ENCODE measurements at places on chromosomes 5 and 9.
A peak's percentile ranks its signal among the peaks of the same experiment; 100 is the strongest.

DNA sequence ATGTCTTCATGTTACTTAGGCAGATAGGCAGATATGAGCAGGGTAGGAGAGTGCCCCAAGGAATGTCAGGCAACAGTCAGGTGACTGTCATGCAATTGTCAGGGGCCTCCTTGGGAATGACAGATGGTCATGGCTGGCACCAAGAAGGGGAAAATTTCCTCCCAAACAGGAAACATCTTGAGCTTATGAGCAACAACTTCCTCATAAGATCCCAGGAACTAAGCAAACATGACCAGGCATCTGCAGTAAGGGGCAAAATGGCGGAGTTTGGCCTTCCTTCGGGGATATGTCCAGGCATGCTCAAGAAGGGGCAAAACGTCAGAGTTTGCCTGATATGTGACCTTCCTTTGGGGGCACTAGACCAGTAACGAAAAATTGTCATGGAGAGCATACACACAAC lies 591.8 kb downstream of the PDE4D start:
- no peak for DNase-seq

DNA sequence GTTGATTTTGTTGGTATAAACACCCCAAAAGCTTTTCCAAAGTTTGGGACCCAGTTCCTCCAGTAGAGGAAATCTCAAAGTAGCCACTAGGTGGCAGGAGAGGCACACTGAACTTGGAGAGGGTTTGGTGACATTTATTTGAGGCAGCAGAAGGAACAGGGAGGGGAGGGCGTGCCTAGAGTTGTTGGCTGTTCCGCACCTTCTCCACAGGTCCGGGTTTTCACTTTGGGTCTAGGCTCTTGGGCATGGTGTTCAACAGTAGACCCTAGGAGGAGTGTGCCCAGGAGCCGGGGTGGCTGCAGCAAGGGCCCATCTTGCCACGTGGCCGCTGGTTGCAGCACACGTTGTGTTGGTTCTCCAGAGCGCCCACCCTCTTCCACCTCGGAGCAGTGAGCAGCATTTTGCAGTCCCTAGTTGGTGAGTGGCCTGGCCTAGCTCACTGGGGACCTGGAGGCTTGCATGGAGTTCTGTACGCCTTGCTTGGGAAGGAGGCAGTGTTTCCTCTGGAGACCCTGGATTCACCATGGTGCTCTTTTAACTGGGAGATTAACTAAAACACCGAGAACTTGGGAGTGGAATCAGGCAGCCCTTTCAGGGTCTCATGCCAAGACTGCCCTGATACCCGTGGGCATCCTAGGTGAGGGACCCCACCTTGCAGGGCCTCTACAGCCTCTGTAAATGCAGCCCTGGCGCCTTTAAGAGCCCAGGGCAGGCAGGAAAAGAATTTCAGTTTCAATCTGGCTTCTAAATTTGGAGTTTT lies 28.2 kb downstream of the PTPA start:
- peak; percentile 43 for DNase-seq

DNA sequence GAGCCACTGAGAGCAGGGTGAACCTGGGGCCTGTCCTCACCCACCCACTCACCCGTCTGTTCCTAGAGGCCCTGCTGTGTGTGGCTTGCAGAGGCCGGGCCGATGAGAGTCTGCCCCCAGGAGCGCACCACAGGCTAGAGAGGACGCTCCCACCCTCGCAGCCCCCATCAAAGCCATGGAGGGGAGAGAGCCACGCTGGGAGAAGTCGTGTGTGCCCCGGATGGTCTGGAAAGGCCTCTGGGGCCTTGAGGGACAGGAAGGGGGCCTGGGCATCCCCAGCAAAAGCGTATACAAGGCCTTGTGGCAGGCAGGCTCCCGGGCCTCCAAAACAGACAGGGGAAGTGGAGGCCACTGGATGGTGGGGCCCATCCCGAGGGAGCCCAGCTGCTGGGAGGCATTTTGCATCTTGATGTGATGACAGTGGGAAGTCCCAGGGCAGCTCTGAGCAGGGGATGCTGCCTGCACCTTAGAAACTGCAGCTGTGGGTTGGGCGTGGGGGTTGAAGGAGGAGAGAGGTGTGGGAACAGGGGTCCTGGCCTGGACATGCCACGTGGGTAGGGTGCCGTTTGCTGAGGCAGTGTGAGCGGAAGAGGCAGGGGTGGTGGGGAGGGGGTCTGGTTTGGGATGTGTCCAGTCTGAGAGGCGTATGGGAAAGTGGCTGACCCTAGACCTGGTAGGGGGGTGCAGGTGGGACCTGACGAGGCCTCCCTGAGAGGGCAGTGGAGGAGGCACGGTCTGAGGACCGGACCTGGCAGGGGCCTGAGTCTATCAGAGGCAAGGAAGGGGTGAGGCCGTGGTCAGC lies 43.0 kb upstream of the NOTCH1 start:
- no peak for DNase-seq

- no peak for DNase-seq
Observed at GRCh38 chr9:120438836-120439546, 141.0 kb downstream of the CDK5RAP2 start.

GRCh38 chr9:121649476-121650216 lies 1.8 kb upstream of the DAB2IP start:
- DNase-seq, result no peak

- DNase-seq, result peak; percentile 82
Observed at GRCh38 chr5:9851458-9851857, 221.3 kb upstream of the TAS2R1 start.
